ENCODE measurements at places on chromosomes 11 and 22. TPM values are rescaled to one million over a fixed set of nuclear protein-coding genes. Genes with fewer than 3 reads are reported as not detected.

Gene DRD4
- total RNA-seq = not detected

Gene ANO3
- total RNA-seq = 0.38 TPM

Gene CFAP300
- 9.4 TPM for total RNA-seq

Gene LRRC75B
- total RNA-seq = 5.1 TPM

Data from regular cardiac myocyte (primary cell).